ENCODE measurements at places on chromosomes 7 and 10.

DNA sequence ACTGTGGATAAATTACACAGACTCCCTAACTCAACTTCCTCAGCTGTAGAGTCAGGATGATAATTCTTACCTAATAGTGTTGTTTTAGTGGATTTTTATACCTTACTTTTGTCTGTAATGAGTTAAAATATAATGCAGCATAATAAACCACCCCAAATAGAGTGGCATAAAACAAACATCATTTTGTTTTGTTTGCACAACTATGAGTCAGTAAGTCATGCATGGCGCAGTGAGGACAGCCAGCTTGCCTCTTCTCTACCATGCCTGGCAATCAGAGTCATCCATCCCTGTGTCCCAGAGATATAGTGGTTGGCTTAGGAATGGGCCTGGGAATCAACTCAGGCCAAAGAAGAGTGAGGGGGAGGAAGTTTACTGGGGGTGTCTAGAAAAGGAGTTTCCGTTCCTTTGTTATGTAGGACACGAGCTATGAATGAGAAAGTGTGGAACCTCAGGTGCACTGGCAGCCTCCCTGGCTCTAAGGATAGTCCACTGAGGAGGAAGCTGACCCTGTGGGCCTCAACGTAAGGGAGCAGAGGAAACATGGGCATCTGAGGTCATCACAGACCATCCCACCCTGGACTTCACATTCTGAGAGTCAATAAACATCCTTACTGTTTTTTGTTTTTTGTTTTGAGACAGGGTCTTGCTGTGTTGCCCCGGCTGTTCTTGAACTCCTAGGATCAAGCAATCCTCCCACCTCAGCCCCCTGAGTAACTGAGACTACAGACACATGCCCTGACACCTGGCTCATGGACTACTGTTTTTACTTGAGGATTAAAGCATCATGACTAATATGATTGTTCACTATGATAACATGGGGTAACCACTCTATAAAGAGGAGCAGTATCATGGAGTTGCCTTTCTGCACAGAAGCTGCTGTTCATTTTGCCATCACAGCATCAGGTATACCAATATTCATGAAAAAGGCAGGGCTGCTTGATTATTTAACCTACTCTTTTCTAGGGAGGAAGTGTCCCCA lies 21.0 kb upstream of the GRB10 start:
- no peak for DNase-seq

- DNase-seq = no peak
These were observed 30.2 kb upstream of the LEP start for GRCh38 chr7:128210590-128211570.

DNA sequence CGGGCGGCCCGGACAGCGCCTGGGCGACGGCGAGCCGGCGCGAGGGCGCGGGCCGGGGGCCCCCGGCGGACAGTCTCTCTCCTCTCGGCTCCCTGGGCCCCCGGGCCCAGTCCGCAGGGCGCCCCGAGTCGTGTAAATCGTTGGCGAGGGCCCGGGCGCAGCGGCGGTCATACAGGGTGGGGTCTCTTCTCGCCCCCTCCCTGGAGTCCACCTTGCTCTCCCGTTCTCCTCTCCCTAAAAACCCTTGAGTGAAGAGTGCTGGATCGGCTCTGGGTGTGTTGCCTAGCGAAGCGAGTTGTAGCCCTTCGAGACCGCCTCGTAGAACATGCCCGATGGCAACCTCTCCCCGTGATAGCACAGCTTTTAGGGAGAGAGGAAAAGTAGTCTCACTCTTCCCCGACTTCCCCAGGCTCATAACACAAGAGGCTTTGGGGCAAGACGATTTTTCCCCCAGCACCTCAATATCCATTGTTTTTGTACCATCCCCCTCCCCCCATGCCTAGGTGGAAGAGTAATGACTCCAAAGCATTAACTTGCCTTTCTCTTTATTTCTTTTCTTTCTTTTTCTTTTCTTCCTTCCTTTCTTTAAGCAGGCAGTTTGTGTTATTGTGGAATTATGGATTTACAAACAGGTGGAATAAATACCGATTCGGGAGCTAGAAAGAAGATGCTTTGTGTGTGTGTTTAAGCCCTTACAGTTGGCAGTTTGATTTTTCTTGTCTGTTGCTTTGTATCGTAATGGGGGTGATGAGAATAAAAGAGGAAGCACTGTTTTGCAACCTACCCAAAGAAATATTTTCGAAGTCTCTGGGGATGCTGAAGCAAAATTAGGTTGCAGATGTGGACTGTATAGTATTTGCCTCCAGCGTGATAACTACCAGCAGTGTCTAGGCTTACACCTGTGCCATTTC lies 822 bp downstream of the SHOC2 start:
- DNase-seq = no peak

- DNase-seq = no peak
These were observed 21.0 kb downstream of the PIP4K2A start for GRCh38 chr10:22693371-22693784.

- no peak for DNase-seq
These were observed 174.3 kb upstream of the RNF32 start for GRCh38 chr7:156466272-156466671.

- no peak for DNase-seq
These were observed 186.9 kb downstream of the PTPRN2 start for GRCh38 chr7:158400601-158401225.

- no peak for DNase-seq
These were observed 1.4 kb downstream of the CPXM2 start for GRCh38 chr10:123890226-123890625.

- no peak for DNase-seq
These were observed 1.7 kb downstream of the SLC13A4 start for GRCh38 chr7:135726276-135726788.

DNA sequence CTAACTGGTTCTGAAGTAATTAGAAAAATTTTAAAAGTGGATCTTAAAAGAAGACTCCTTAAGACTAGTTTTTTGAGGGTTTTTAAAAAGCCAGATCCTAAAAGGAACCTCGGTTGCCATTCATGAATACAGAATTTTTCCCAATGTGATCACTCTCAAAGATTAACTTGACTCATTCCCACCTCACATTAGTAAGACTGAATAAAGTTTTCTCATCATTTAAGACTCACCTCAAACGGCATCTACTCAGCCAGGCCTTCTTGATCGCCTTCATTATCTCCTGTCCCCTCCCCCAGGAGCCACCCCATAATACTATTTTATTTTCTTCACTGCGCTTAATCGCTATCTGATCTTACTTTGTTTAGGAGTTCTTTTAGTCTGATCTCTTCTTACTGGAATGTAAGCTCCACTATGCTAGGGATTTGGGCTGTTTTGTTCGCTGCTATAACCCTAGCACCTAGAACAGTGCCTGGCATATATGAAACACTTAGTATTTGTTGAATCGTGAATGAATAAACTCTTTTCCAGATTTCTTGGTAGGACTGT lies 55.9 kb upstream of the PCGF5 start:
- no peak for DNase-seq

DNA sequence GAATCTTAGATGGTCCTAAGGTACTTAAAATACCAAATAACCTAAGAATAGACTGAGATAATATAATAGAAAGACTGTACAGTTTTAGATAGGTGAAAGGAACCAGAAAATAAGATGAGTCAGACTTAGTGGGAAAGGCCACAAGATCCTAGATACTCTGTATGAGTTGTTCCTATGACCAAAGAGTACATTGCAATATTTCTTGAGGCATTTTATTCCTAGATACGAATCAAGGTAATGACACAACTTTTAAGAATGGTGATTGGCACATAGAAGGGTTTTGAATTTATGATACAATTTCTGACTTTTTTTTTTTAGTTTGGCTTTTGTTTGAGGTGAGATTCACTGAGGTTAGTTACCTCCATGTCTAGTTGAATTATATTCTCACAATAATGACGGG lies 30.2 kb downstream of the MGAM start:
- peak; percentile 1 for DNase-seq

- no peak for DNase-seq
These were observed 2.1 kb downstream of the CAMK1D start for GRCh38 chr10:12351447-12351846.

DNA sequence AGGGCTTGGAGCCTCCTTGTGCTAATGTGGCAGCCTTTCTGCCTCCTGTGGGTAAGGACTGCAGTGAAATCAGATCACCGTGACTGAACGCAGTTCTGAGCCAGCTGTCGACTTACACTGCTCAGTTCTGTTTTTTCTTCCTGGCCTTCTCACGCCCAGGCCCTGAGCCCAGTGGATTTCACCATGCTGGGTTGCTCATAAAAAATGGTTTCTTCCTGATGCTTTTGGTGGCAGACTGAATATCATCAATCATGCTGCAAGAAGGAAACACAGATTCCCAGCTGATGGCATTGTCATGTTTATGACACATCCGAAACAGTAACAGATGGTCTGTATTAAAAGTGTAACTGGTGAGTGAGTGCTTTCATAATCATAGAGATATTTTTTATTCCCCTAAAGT lies 389.6 kb downstream of the GALNT17 start:
- DNase-seq = peak; percentile 11

DNA sequence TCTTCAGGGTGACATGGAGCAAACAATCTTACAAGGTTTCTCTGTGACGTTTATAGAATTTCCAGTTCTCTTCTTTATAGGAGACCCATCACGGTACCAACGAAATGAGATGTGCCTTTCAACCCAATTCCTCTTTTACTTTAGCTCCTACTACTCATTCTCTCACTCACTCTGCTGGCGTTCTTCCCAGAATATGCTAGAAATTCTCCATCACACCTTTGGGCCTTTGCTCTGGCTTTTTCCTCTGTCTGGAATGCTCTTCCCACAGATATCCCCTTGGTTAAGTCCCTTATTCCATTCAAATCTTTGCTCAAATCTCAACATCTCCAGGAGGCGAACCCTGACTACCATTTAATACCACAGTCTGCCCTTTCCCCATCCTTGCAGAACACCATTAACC lies 39.0 kb downstream of the SEMA3C start:
- peak; percentile 36 for DNase-seq

DNA sequence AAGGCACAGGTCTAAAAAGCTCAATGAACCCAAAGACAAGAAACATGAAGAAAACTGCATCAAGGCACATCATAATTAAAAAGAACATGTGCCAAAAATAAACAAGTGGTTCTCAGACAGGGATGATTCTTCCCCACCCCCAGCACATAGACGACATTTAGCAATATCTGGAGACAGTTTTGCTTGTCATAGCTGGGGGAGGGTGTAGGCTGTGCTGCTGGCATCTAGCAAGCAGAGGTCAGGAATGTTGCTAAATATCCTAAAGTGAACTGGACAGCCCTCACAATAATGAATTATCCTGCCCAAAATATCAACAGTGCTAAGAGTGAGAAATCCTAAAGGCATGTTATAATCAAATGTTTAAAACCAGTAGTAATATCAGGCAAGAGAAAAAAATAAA lies 122.6 kb downstream of the MICU1 start:
- DNase-seq = no peak

DNA sequence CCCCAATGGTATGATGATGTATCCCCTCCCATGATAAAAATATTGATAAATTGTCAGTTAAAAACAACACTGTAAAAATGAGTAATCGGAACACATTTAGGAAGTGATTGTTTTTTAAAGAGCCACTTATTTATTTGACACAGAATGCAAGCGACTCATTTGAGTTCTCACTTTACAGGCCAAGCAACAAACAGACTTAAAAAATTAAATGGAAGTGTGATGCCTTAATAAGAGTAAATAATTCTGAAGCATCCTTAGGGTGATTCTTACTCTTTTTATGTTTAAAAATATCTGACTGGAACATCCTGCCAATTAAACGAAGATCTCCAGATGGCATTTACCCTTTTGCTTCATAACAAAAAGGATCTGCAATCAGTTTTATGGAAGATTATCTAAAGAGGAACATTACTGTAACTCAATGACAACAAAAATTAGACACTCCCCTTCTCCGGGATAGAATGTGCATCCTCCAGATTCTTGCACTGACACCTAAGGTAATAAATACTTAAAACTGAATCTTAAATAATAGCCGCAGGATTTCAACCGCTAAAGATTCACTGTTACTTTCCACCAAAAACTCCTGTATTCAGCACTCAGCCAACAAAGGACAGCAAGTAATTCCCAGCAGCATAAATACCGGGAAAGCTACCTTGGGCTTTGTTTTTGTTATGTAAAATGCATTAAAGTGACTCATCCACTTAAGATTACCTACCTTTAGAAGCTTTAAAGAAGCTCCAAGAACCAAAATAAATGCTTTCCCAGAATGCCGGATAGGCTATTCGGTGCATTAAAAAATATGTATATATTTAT lies 1.7 kb downstream of the CACNA2D1 start:
- no peak for DNase-seq

DNA sequence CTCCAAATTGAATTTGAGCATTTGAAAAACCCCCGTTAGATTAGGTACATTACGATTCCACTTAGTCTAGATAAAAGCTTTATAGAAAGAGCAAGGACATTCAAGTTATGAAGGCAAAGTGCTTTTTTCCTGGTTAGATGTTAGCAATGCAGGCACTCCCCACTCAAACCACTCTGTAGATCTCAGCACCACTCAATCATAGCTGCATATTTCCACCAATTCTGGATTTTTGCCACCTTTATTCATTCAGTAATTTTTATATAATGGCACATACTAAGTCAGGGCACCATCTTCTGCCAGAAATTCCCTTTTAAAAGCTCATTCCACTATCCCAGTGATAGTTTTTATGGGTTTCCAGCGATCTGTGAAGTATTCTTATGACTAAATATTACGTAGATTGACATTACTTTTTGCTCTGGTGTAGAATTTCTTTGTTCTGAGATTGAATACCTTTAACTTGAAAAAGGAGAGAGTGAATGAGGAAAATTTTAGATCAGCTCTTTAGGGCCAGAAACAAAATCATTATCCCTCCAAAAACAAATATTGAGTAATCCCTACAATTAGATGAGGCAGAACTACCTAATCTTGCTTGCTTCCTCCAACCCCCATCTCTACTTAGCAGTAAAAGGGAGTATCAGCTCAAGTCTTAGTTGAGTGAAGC lies 51.6 kb downstream of the RNLS start:
- DNase-seq = no peak

DNA sequence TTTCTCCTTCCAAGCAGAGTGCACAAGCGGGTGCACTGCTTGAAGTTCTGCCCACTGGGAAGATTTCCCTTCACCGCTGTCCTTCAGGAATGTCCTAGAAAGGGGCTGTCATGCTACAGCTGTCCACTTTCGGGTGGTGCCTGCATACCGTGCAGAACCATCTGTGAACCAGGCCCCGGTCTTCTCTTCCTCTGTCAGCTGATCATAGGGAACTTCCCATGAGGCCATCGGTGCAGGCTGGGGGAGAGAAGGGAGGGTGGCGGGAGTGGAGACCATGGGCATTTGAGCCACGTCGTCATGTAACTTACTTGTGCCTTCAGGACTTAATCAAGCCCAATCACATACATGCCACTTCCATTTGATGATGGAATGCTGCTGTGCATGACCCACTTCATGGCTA lies 111.6 kb downstream of the NKX6-2 start:
- no peak for DNase-seq

DNA sequence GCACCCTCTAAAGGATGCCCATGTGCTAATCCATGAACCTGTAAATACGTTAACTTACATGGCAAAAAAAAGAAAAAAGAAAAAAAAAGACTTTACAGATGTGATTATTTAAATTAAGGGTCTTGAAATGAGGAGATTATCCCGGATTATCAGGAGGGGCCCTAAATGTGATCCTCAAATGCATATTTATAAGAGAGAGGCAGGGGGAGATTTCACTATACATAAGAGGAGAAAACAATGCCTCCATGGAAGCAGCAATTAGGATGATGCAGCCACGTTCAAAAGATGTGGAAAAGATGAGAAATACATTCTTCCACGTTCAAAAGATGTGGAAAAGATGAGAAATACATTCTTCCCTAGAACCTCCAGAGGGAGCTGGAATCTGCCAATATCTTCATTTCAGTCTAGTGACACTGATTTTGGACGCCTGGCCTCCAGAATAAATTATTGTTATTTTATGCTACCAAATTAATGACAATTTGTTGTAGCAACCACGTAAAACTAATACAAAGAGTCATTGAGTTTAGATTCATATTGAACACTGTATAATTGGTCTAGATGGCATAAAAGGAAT lies 328.4 kb upstream of the GNAI1 start:
- no peak for DNase-seq

Data from astrocyte of the cerebellum (primary cell).